Stimulated activated CD8-positive, alpha-beta memory T cell treated with anti-CD3 and anti-CD28 coated beads, Interleukin-15, amount 100 ng/mL, for 4 hours (primary cell): ENCODE measurements at places on chromosomes 1 and 21.

- DNase-seq, result no peak
Measured at GRCh38 chr1:95584315-95584714, 350.3 kb downstream of the RWDD3 start.

DNA sequence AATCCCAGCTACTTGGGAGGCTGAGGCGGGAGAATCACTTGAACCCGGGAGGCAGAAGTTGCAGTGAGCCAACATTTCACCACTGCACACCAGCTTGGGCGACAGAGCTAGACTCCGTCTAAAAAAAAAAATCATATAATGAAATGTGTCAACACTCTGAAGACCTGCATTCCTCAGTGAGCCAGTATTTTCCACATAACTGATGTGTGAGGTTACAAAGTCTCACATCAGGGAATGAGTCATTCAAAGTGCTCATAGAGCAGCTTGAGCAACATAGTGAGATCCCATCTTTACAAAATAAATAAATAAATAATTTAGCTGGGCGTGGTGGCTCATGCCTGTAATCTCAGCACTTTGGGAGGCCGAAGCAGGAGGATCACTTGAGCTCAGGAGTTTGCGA is 65.5 kb downstream of the CASZ1 start:
- DNase-seq, result no peak

GRCh38 chr1:244843148-244843978 is 7.9 kb downstream of the COX20 start:
- DNase-seq, result no peak

- no peak for DNase-seq
Measured at GRCh38 chr1:97870589-97870988, 50.2 kb downstream of the DPYD start.

- no peak for DNase-seq
Measured at GRCh38 chr1:3759796-3760195, 7.5 kb downstream of the CCDC27 start.

DNA sequence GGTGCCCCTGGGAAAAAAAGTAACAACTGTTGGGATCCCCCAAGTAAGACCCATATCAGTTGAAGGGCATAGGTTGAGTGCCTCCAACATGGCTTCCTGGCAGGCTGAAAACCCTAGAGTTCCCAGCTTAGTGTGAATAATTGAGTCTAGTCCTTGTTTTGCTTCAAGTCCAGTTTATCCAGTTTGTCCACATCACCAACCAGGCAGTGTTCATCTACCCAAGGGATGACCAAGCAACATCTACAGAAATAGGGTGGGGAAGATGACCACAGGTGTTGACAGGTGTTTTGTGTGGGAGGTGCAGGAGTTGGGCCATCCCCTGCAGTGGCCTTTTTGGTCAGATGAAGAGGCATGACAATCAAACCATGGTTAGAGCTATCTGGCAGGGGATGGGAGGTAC is 54.3 kb upstream of the ERO1B start:
- no peak for DNase-seq

- no peak for DNase-seq
Measured at GRCh38 chr1:175866776-175867175, 123.4 kb upstream of the TNR start.

- no peak for DNase-seq
Measured at GRCh38 chr21:26007951-26008498, 162.5 kb downstream of the APP start.

DNA sequence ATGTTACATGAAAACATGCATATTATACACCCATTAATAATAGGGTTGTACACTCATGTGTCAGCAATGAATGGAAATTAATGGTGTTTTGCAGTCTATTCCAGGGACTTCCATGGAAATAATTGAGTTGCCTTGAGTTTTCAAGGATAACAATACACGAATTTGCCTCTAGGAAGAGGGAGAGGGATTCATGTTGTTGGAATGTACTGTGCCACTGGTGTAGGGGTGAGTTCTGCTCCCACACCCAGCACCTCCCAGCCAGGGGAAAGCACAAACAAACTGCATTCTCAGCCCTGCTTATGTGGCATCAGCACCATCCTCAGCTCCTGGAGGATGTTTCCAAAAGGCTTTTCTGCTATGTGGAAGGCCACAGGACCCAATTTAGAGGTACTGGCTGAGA is 57.8 kb downstream of the BCAR3 start:
- no peak for DNase-seq

DNA sequence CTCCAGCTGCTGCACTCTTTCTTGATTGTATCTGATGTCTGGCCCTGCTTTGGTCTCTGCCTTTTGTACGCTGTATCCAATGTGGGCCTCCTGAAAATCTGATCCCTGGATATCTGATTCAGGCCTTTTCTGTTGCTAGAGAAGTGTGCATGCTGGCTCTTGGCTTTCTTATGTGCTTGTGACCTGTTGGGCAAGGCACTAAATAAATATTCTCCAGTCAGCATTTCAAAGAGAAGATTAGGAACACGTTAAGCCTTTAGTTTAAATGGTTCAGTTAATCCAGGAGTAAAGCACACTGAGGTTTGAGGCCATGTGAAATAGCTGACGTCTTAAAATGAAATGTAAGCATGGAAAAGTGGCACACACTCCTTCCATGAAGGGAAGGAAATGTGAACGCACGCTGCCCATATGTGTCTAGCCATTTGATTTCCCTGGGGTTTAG is 9.3 kb upstream of the F3 start:
- DNase-seq, result no peak

DNA sequence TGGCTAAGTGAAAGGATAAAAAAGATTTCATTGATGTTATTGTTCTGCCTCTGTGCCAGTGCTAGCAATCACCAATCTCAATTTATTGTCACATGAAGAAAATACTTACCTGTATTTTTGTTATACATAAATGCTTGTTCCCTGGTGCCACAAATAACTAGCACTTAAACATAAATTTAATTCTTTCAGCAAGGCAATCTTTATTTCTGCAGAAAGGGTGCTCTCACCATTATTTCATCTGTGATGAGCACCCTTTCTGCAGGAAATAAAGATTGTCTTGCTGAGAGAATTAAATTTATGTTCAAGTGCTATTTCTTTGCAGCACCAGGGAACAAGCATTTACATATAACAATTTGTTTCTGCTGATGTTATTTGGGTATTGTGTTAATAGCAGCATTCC is 87.2 kb downstream of the DIRAS3 start:
- no peak for DNase-seq

DNA sequence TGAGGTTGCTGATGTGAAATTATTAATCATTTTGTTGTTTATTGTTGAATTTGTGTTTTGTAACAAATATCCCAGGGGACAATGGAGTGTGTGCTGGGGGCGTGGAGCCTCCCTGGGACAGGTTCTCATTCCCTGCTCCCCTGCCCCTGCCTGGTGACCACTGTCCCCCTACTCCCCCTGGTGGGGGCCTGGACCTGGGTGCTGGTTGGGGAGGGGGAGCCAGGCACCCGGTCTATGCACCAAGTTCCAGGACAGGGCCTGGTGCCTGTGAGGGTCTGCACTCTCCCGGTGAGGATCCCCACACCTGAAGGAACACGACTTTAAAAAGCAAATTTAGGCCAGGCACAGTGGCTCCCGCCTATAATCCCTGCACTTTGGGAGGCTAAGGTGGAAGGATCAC is 42.4 kb downstream of the CHD5 start:
- DNase-seq, result no peak

GRCh38 chr1:234400773-234401172 is 27.5 kb downstream of the COA6 start:
- DNase-seq, result no peak

DNA sequence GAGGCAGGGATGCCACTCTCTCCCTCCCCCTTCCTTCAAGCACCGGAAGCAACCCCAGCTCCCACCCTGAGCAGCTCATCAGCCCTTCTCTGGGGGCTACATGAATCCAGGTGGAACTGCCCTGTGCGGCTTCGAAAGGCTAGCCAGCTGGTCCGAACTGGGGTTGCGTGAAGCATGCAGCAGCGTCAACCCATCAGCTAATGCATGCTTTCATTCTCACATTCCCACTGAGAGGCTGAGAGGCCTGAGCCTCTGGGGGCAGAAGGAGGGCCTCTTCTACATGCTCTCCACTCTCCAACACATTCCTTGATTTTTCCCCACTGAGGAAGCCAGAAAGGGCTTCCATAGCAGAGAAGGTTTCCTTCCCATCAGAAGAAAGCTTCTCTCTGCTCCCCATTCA is 5.6 kb downstream of the RXRG start:
- DNase-seq, result no peak

GRCh38 chr1:54970901-54971300 is 9.5 kb upstream of the TMEM61 start:
- DNase-seq, result no peak

DNA sequence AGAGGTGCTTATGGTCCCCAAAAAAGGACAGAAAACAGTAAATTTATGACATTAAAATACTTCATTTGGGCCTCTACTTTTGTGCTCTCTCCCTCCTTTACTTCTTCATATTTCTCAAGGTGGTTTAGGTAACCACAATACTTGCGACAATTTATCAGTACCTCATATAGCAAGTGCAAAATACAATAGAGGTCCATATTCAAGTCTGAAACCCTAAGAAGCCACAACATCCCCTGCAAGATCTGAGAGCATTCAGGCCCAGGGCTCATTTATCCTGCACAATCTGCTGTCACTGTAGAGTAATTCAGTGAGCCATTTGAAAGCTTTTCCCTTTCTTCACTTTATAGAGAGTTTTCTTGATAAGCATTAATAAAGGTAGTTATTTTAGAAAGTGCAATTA is 24.2 kb upstream of the ATP6V1G3 start:
- DNase-seq, result no peak

GRCh38 chr21:34360488-34361241 is 3.1 kb upstream of the KCNE2 start:
- no peak for DNase-seq

DNA sequence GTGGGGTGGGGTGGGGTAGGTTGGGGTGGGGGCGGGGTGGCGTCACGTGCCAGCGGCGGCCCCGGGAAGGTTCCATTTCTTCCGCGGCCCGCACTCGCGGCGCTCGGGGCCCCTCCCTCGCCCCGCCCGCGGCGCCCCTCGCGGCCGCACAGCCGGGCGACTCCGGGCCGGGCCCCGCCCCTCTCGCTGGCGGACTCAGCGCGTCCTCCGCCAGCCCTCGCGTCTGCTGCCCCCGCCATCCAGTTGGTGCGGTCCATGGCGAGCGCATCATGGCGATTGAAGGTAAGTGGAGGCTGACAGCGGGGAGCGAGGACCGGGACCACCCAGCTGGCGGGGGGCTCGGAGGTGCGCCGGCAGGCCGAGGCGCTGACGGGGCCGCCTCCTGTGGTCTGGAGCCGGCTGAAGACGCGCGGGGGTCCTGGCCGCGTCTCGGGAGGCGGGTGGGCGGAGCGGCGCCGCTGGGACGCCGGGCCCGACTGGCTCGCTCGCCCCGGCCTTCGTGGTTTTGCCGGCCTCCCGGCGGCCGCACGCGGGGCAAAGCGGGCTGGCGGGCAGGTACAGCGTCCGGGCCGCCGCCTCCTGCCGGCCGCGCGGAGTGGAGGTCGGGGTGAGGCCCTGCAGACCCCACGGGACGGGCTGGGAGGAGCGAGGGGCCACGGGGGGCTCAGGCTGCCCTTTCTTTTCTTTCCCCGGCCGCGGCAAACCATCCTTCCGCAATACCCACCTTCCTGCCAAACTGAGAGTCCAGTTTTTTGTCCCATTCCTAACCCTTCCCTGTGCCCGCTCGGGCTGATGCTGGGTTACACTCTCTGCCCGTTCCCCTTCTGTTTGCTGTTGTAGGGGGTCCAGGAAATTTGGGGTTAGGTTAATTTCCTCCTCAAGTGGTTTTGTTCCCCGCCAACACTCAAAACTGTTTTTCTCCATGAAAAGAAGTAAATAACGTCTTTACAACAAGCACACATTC is at the start of gene SYT14:
Gene SYT14, plus strand, starts transcription at position 222 of the 964 bp plus-strand sequence. Its CDS starts 48 bp downstream, at position 270.
- no peak for DNase-seq

GRCh38 chr21:42395302-42395701 is 550 bp downstream of the TMPRSS3 start:
- no peak for DNase-seq

- DNase-seq, result no peak
Measured at GRCh38 chr1:164602101-164602422, 43.1 kb downstream of the PBX1 start.
